Nucleus accumbens (tissue), 56 donors: ENCODE measurements at places on chromosomes 2 and 18.

GRCh38 chr2:86296947-86297346 lies 40.5 kb downstream of the REEP1 start:
- no peak for DNase-seq

DNA sequence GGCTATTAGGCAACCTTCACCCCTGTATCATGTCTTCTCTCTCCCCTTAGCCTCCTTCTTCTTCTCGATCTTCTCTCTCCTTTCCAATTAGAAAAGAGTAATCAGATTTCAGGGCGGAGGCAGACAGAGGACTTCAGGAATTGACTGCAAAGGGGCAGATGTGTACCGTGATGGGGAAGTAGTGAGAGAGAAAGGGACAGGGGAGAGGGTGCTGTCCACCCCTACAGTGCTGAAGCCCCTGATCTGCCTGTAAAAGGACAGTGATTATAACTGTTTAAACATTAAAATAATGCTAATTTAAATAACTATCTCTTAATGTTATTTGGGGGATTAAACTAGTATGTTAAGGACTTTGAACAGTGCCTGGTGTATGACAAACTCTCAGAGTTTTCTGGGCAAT lies 178.5 kb downstream of the ACTR3 start:
- DNase-seq: no peak

DNA sequence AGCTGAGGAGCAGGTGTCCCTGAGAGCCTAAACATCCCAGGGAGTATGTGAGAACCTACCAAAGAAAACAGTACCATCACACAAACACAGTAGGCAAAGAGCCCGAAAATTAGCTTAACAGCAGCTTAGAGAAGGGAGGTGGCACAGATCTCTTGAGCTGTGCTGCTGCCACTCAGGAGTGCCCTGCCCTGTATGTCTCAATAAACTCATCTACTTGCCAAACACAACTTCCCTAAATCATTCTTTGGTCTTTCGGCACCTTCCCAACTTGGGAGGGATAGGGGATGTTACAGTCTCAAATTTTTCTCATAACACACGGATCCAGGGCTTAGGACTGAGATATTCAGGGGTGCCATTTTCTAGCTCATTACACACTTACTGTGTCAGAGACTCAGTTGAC lies 45.3 kb upstream of the C1D start:
- DNase-seq: no peak

- DNase-seq: peak; percentile 24
Observed at GRCh38 chr18:38751898-38752297, 1186.3 kb upstream of the CELF4 start.

- DNase-seq: no peak
Observed at GRCh38 chr2:147061269-147061668, 783.6 kb upstream of the ACVR2A start.

DNA sequence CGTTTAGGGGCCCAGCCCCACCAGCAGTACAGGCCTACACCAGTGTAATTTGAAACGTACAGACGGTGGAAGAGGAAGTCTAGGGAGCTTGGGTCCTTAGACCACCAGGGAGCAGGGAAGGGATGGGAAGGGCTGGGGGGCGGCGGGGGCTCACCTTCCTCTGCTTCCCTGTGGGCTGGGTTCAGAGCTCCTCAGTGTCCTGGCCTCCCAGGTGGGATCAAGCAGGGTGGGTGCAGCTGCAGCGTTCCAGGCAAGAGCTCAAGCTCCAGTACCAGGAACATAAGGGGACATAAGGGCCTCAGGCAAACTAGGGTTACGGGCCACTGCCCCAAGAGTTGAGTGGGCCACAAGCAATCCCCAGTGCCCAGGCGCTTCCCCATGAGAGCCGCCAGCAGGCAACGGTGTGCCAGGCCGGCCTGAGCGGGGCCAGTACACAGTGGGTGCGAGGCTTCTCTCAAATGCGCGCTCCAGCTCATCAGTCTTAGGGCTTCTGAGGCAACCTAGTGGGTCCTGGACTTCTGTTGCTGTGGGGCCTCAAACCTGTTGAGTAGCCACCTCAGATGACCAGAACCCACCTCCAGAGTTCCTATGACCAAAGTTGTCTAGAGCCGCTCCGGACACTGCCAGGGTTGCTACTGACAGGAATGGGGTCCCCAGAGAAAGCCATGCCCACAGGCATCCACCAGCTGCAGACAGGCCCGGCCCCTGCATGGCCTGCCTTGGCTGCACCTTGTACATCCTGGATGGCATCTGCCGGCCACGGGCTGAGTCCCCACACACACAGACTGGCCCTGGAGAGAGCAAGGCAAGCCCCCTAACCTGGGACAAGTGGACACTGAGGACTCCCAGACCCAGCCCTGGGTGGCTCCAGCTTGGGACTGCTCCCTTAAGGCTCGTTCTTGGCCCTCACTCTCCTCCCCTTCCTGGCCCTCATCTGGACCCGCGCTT lies 5.2 kb downstream of the ANKRD23 start:
- no peak for DNase-seq

DNA sequence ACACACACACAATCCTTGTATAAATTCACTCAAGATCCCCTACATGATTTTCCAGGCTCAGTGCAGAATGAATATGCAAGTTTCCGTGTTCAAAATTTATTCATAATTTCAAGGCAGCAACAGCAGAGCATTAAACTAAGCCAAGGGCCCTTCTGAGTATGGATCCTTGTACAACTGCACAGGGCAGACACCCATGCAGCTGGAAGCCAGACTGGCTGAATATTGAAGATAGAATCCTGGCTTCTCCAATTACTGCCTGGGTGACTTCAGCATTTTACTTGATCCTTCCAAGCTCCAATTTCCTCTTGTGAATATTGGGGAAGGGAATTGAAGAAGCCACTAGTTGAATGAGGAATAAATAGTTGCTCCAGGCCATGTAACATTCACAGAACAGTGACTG lies 267.9 kb upstream of the REG3G start:
- DNase-seq: no peak

DNA sequence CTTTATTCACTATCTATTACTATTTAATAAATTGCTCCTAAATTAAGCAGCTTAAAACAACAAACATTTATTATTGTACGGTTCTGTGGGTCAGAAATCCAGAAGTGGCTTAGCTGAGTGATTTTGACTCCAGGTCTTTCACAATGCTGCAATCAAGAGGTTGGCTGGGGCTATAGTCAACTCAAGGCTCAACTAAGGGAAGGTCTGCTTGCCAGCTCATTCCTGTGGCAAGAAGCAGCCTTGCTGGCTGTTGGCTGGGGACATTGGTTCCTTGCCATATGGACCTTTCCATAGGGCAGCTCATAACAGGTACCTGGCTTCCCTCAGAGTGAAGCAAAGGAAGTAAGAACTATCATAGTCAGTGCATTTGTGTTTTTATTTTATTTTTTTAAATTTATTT lies 5.0 kb upstream of the MRPL19 start:
- DNase-seq: no peak

- no peak for DNase-seq
Observed at GRCh38 chr2:135800513-135801460, 36.2 kb downstream of the LCT start.

DNA sequence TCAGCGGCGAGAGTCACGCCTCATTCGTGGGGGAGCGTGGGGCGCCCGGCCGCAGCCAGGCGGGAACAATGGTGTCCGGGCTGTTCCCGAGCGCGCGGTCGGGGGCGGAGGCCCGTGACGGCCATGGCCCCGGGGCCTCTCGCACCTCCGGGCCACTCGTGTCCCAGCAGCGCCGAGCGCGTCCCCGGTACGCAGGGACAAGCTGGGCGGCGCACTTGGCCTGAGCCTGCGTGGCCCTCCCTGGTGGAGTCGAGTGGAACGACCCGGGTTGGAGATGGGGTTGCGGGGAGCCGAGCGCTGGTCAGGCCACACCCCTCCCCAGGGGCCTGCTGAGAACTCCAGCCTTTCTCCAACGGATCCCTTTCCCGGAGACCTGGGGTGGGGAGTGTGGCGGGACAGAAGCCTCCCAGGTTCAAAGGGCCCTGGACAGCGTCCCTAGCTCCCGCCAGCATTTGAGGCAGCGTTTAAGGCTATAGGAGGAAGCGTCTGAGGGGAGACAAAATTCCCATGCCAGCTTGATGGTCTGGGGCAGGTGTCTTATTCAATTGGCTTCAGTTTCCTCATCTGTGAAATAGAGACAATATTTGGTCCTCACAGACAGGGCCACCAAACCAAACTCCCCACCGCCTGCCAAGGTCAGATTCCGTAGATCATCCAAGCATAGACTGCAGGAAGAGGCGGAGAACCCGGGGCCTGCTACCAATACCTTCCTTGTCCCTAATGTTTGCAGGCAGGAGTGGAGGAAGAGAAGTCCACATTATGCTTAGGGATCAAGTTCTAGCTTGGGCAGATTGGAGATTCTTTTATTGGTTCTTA lies 553 bp downstream of the CNDP2 start:
- DNase-seq: peak; percentile 85
